ENCODE measurements at places on chromosomes 6 and 20.
A peak's percentile ranks its signal among the peaks of the same experiment; 100 is the strongest.

DNA sequence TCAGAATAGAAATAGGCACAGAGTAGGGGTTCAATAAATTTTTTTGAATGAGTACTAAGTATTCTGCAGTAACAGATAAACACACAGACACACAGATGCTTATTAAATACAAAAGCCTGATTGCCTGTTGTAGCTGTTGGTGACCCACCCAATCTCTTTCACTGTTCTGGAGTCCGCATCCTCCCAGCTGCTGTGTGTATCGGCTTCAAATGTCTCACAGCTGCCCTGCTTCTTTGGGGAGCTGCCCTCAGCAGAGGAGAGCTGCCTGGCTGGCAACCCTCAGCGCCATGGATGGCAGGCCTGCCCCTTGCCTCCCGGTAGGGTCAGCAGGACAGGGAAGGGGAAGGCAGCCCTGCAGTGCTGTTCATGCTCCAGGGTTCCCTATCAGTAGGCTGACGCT lies 85.9 kb upstream of the PRND start:
- no peak for DNase-seq

GRCh38 chr6:152301765-152302568 lies 335.2 kb downstream of the SYNE1 start:
- peak; percentile 87 for DNase-seq

- no peak for DNase-seq
Observed at GRCh38 chr6:56334937-56335336, 87.6 kb upstream of the COL21A1 start.

GRCh38 chr20:9256393-9256792 lies 187.5 kb downstream of the PLCB4 start:
- peak; percentile 2 for DNase-seq

DNA sequence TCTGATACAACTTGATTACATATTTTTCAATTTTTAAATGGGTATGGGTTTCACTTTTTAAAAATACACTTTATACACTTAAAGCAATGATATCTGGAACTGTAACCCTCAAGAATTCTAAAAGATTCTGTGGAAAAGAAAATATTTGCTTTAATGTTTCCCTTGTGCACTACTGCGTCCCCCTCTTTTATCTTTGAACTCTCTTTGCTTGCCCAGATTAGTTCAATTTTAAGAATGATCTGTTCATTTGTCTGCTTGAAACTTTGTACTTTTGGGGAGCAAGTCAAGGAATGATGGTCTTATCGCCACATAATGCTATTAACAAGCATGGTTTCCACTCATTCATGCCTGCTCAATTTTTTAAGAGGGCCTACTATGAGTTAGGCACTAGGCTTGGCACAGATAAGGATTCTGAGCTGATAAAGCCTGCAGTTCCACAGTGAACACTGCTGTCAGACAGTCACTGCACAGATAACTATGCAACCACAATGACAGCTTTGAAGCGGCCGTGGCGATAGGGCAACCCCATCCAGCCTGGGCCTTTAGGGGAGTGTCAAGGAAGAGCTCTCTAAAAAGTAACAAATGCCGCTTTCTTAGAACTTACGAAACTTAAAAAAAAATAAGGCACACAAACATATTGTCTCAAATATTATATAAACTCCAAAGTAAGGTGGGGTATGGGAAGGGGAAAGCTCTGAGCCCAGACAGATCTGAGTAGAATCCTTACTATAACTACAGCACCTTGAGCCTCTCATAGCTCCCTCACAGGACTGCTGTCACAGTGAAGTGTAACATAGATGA lies 29.7 kb downstream of the FYN start:
- no peak for DNase-seq

DNA sequence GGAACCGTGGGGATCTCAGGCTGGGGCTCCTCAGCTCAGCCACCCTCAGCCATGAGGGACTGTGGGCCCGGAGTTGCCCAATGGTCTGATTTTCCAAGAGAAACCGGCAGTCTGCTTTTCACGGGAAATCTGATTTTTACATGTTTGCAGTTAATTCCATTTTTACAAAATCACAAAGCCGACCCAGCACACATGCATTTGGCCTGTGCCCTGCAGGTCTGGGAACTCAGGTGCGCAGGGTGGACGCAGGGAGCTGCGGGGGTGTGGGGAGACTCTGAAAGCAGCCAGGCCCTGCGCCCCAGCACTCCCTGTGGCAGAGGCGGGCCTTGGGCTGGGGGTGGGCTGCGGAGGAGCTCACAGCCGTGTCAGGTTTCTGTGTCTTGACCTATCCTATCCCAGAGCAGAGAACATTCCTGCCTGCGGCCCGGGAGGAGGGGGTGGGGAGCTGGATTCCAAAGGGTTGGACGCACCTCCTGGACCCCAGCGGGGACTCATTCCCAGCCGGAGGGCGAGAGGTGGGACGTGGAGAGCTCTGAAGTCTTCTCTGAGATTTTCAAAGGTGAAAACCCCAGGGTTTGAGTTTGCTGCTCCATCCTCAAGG lies 60.6 kb downstream of the ADNP start:
- DNase-seq = no peak

DNA sequence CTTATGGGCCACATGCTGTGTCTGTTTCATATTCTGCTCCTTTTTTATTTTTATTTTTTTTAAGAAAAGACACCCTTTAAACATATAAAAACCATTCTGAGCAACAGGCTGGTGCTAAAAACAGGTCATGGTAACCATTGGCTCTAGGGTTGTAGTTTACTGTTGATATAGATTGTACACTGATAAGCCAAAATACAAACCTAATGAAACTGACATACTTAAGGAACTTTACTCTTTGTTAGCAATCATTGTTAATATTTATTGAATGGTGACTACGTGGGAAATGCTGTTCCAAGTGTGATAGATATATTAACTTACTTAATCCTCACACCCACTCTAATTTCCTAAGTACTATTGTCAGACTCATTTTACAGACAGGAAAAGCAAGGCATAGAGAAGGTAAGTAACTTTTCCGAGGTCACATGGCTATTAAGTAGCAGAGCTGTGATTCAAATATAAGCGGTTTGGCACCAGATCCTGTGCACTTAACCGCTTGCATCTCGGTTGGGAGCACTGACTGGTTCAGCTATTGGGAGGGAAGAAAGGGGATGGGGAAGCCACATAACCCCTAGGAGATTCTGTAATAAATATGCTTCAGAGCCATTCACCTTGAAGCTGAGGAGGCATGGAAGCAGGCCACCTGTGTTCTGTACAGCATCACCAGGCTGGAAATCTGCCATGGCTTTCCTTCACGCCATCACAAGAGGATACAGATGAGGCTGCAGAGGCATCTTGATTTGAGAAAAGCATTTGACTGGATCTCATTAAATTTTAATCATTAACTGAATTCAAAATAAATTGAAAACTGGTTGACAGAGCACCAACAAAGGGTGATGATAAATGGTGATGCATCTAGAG lies 4.9 kb downstream of the TRAF3IP2 start:
- DNase-seq = no peak

DNA sequence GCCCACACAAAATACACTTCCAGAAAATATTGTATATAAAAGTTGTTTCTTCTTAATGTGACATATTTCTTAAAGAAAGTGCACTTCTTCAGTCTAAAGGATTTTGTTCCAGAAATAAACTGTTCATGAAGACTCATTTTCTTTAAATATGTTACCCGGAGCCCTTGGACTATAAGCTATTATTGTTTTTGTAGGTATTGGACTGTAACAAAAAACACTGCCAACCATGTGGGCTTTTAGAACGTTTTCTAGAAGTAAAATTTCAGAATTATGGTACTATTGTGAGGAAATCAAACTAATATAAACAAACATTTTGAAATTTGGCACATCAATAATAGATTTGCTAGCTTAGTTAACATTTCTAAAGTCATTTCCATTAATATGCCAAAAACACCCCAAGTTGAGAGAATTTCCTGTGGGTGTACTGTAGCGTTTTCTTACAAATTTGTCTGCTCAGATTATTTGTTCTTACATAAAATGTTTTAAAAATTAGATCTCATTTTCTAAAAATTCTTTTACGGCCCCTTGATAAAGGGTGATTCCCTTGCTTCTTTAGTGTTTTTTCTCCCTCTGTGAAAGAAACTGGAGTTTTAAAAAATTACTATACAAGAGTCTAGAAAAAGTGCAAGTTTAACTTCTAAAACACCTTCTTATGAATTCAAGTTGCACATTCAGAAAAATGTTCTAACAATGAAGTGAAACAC lies 3.4 kb downstream of the NKX2-4 start:
- no peak for DNase-seq

DNA sequence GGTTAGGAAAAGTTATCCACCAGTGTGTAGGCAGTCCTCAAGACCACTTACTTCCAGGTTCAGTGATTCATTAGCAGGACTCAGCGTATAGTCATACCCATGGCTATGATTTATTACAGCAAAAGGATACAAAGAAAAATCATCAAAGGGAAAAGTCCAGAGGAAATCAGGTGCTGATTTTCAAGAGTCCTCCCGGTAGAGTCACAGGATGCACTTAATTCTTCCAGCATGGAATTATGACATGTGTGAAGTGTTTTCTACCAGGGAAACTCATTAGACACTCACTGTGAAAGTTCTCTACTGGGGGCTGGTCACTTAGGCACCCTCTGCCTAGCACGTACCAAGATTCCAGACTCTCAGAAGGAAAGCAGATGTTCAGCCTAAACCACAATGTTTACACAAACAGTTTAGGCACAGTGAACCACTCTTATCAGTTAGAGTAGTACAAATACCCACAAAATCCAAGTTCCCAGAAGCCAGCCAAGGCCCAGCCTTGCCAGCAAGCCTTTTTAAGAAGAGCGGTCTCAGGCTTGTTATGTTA lies 10.2 kb downstream of the WFDC3 start:
- DNase-seq = no peak

DNA sequence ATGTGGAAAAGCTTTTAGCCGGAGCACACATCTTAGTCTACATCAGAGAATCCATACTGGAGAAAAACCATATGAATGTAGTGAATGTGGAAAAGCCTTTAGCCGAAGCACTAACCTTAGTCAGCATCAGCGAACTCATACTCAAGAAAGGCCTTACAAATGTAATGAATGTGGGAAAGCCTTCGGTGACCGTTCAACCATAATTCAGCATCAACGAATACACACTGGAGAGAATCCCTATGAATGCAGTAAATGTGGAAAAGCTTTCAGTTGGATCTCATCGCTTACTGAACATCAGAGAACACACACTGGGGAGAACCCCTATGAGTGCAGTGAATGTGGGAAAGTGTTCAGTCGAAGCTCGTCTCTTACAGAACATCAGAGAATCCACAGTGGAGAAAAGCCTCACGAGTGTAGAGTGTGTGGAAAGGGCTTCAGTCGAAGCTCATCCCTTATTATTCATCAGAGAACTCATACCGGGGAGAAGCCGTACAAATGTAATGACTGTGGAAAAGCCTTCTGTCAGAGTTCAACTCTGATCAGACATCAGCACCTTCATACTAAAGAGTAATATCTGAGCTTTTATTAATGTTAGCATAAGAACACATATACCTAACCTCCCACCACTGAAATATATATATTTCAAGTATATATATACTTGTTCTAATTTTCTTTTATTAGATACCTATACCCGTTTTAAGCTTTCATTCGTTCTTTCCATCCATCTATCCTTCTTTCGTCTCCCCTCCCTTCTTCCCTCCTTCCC lies 12.5 kb downstream of the ZNF391 start:
- DNase-seq = no peak

- DNase-seq = no peak
Observed at GRCh38 chr6:130457605-130458004, 91.8 kb downstream of the TMEM200A start.

DNA sequence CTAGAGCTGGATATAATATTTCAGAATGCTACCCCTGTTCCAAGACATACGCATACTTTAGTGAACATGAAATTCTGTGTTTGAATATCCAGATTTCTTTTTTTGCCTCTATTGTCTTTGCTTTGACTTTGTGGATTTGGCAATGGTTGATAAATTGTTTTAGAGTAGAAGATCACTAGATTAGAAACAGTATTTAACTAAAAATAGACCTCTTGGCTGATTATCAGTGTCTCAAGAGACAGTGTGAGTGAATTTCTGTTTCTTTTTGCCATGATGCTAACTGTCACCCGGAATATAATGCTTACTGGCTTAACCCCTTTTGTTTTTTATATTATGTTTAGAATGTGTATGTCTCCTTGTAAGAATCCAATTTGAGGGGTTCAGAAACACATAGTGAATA lies 102.5 kb downstream of the PLCB1 start:
- DNase-seq = no peak

DNA sequence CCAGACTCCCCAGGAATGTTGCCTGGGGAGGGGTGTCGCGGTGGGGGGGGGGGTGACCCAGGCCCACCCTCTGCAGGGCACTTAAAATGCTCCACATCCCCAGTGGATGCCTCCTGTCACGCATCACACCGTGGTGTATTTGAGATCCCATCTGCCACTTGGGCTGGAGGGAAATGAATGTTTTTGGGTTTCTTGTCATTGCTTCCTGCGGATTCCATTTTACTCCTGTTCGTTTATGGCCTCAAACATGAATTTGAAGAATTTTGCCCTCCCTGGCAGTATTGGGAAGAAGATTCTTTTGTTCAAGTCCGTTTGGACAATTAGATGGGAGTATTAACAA lies 544 bp upstream of the KHDC1 start:
- no peak for DNase-seq

DNA sequence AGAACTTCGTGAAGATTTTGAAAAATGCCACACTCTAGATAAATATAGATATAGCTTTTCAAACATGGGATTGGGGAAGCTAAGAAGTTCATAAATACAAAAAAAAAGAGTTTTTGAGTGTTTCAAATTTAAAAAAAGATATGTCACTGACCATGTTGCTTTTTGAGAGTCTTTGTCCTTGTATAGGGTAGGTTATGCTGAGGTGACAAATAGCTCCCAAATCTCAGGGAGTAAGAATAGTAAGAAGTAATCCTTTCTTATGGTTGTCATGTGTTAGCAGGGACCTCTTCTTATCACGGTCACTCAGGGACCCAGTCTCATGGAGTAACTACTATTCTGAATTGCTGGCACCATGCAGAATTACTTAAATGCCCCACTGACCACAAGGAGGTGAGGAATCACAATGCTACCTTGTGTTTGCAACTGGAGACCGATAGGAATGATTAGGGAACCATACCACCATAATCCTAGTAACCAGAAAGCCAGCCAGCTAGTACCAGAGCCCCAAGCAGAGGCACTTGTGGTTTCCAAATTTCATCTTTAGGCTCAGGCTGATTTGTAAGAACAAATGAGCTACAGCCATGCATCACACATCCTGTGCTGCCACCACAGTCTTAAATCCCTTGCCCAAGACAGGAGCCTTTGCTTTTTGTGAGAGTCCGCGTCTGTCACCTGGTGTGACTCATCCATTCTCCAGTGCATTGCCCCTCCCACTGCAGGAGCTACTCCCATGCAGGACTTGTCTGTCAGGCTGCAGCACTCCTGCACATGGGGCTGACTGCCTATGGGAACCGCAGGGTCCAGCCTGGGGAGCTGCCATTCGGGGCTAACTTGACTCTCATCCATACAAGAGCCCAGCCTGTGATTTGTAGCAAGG lies 42.4 kb upstream of the ADGRF4 start:
- DNase-seq = no peak

All from anterior cingulate cortex (tissue), 58 donors.